Neural crest cell (in vitro differentiated cells): ENCODE measurements at places on chromosomes 2 and 18.

DNA sequence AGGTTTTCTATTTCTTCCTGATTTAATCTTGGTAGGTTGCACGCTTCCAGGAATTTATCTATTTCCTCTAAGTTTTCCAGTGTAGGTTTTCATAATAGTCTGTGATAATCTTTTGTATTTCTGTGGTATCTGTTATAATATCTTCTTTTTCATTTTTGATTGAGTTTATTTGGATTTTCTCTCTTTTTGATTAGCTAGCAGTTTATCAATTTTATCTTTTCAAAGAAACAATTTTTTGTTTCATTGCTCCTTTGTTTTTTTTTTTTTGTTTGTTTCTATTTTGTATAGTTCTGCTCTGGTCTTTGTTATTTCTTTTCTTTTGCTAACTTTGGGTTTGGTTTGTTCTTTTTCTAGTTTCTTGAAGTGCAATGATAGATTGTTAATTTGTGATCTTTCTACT is 51.3 kb downstream of the G6PC2 start:
- DNase-seq: no peak

DNA sequence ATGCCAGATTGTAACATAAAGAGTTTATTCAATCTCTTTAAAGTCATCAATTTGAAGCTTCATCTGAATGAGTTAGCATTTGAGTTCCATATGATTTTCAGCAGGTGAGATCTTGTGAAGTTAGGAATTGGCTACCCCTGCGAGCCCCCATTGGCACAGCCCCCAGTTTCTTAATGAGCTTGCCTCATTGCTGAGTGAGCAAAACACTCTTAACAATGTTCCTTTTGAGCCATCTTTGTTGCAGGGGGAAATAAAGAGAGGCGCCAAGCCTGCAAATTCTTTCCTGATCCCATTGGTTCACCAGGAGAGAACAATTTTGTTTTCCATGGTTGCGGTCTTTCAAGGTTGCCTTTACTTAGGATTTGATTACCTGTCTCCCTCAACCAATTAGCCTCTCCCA is 18.7 kb downstream of the DPP10 start:
- DNase-seq: no peak

GRCh38 chr2:69241093-69241492 is 145.9 kb downstream of the GFPT1 start:
- DNase-seq: no peak

DNA sequence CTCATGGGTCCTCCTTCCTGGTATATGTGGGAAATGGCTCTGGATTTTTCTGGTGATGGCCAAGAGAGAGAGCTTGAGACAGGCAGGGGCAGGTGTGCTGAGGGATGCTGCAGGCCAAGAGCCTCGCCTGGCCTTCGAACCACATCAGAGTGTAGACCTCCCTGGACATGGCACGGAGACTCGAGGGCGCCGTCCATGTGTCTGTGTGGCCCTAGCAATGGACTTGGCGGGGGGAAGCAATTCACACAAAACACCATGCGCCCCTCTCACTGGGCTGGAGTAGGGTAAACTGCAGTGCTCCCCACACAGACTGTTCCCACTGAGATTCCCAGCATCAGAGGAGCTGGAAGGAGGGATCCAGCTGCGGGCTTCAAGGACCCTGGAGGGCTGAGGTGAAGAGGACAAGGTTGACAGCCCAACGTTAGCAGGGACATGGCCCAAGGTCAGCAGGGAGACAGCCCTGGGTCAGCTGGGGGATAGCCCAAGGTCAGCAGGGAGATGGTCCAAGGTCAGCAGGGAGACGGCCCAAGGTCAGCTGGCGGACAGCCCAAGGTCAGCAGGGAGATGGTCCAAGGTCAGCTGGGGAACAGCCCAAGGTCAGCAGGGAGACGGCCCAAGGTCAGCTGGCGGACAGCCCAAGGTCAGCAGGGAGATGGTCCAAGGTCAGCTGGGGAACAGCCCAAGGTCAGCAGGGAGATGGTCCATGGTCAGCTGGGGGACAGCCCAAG is 75.4 kb upstream of the HDAC4 start:
- no peak for DNase-seq

DNA sequence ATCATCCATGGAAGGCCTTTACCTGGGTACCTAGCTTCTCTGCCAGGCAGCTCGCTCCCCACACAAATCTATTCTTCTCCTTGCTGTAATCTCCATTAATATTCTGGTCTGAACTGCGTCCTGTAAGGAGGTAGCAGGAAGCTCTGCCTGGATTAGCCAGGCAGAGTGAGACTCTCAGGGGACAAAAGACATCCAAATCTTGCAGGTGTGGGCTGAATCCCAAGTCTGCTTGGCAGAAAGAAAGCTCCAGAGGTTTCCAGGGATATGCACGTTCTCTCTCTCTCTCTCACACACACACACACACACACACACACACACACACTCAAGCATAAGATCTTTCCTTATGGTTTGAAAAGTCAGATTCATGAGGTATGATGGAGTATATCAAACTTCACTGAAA is 66.5 kb downstream of the THNSL2 start:
- no peak for DNase-seq

GRCh38 chr2:74569686-74570085 is 15.2 kb downstream of the DOK1 start:
- DNase-seq: no peak

DNA sequence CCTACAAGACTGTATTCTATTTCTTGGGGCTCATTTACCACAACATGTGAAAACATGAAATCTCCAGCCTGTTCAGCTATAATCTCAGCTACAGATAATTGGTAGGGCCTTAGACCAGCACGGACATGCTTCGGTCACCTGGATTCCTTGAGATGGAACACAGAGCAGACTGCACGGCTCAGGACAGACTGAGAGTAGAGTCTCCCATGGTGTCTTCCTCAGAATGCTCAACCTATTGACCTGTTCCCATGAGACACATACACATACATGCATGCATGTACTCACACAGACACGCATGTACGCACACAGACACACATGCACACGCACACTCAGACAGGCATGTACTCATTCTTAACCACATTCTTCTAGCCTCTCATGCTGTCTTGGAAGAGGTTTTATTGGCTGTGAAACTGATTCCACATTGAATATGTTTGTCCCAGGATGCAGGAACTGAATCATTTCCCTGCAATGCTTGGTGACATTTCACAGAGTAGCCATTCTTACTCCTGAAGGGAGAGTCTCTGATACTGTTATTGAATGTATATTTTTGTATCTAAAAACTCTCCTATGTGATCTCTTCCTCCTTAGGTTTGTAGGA is 23.5 kb upstream of the BZW1 start:
- DNase-seq: no peak

DNA sequence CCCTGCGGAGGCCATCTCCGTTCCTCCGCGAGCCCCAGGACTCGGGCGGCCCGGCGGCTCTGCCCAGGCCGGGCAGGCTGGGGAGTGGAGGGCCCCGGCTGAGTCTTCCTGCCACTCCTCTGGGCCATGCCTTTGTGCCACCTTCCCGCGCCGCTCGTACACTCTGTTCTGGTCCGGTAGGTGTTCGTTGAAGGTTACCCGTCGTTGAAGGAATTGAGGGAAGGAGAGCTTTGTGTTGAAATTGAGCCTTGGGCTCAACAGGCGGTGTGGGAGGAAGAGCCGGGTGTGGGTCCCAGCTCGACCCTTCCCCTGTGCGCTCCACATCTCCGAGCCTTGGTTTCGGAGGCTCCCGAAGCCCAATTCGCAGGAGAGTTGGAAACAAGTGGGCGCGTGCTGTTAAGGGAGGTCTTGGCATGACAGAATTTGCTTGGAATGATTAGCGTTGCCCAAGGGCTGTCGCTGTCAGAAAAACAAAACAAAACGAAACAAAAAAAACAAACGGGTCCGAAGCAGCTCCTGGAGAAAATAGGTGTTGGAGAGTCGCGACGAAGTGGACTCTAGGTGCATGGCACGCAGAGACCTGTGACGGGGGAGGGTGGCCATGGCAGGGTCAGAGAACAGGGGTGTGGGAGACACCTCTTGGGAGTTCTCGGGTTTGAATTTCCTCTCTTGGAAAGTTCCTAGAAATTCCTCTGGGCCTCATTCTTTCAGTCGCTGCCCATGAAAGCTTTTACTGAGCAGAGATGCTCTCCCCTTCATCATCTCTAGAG is 1.2 kb upstream of the MZT2A start:
- no peak for DNase-seq

GRCh38 chr2:96105152-96105915 is 11.0 kb downstream of the ADRA2B start:
- no peak for DNase-seq

DNA sequence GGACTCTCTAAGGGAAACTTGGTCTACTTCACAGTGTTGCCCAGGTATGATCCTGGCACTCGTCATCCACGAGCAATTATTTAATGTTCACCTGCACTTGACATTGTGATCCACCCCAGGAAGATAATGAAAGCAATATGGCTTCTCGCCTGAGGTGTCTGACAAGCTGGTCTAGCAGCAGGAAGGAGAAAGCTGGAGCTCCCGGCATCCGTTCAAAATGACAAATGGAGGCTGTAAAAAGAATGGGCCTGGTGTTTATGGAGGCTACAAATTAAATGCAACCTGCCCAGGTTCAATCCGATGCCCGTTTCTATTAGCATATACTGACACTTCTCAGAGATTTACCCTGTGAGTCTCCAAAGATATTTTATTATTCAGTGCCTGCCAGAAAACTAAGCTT is 317.6 kb downstream of the CTNNA2 start:
- no peak for DNase-seq

GRCh38 chr2:20677301-20678085 is 10.5 kb downstream of the GDF7 start:
- no peak for DNase-seq

DNA sequence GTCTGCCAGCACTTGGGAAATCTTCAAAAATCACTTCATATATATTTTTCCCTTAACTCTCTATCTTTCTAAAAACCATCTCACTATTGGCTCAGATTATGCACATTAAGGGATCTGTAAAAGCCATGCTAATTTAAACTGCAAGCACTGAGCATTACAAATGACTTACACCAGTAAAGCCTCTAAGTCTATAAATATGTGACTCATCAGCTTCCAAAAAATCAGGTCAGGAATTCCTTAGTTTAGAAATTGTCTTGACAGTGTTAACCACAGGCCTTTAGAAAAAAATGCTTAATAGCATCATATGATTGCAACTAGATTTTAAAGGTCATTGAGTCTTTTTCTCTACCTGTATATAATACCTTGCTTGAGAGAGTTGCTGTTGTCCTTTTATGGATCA is 1113.6 kb upstream of the PIK3C3 start:
- no peak for DNase-seq

DNA sequence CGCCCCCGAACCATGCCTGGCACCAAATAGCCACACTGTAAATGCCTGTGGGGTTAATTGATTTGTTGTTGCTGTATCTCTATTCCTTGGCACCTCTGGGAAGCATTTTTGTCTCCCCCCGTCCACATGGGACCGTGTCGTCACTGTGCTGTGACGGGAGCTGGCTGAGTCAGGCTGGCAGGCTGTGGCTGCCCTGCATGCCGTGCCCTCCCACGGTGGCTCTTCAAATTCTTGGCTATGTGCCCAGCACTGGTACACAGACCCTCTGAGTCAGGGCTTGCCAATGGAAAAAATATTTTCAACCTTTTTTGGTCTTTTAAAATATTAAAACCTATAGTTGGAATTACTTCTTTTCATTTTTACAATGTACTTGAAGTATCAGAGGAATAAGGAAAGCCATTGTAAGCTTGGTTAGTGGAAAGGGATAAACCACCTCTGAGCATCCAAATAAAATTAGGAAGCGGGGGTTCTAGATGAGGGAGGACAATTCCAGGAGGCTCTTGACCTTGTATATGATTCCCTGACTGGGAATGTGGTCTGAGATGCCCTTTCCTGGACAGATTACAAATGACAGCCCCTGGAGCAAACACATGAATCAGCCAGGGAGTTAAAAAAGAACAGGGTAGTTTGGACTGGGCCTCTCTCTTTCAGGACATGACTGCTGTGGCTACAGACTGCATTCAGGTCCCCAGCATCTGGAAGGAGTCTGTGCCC is 59.4 kb downstream of the DGKD start:
- no peak for DNase-seq

DNA sequence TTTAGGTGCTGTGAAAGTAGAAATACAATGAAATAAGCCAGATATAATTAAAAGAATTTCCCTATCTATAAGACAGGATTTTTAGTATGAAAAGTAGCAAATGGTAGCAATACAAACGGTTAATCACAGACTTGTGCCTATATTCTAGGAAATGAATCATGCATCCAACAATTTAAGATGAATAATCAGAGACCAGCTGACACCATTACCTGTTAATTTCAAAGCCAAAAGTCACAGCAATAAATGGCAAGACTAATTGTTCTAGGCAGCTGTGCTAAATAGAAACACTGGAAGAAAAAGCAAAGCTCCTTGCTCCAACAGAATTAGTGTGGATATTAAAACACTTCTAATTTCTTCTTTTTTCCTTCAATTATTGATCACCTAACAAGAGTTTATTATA is 35.1 kb upstream of the MPP4 start:
- DNase-seq: no peak

- DNase-seq: no peak
Measured at GRCh38 chr2:160610041-160610440, 116.4 kb upstream of the RBMS1 start.

DNA sequence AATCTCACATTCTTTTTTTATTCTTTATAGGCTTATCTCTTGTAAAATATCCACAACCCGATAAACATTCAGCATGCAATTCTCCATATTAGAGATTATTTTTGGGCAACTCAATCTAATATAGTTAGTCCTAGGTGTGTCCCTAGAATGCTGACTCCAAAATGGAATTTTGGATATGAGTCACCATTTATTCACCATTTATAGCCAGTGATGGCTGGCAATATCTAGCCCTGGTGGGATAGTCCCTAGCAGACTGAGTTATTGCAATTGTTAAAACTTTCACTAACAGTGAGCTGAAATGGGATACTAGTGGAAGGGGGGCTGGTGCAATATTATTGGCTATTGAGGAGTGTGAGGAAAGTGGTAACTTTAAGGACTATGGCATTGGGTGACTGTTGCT is 401.6 kb downstream of the SLC4A3 start:
- DNase-seq: no peak

DNA sequence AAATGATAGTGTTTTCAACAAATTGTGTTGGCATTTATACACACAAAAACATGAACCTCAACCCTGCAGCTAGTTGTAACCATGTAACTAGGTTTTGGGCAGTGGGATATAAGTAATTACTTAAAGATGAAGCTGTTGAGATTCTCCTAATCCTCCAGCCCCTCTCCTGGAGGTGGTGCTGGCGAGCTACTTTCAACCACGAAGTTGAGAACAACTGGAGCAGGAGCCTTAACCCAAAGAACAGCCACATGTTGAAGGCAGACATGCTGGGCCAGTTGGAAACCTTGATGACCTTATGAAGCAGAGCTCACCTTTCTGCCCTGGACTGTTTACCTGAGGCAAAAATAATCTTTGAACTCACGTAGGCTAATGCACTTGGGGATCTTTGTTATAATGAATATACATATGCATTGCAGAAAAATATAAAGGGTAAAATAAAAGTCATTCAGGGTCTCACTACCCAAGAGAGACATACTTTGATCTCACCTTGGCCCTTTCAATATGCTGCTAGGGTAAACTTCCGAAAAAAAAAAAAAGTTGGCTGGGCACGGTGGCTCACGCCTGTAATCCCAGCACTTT is 89.6 kb upstream of the NPAS2 start:
- DNase-seq: peak; percentile 21

DNA sequence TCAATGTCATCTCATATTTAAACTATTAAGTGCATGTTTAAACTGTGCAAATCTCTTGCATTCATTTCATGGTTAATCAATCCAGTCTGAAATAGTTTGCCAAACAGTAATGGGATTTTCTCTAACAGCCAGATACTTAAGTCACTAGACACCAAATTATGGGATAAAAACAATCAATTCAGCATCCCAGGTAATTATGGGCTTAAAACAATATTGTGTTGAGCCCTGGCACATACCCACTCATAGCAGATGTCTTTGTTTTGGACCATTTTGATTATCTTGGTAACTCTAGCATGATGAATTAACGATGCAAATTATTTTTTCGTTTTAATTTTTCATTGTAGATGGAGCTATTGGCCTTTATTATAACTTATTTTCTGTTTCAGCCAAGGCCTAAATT is 118.5 kb upstream of the CD302 start:
- no peak for DNase-seq
